ENCODE measurements at places on chromosomes 11 and 22.

DNA sequence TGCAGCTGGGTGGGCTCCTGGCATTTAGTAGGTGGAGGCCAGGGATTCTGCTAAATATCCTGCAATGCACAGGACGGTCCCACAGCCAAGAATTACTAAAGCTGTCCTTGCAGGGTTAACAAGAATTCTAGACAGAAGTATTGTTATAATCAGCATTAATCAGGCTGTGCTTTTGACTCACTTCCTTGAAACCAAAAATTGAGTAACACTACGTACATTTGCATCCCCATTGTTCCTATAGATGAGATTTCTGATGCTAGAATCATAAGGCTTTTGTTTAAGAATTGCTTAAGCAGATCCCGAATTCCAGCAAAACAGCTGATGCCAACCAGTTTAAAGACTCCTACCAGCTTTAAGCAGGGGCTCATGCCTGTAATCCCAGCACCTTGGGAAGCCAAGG is 11.4 kb downstream of the SLC6A5 start:
- DNase-seq = no peak

DNA sequence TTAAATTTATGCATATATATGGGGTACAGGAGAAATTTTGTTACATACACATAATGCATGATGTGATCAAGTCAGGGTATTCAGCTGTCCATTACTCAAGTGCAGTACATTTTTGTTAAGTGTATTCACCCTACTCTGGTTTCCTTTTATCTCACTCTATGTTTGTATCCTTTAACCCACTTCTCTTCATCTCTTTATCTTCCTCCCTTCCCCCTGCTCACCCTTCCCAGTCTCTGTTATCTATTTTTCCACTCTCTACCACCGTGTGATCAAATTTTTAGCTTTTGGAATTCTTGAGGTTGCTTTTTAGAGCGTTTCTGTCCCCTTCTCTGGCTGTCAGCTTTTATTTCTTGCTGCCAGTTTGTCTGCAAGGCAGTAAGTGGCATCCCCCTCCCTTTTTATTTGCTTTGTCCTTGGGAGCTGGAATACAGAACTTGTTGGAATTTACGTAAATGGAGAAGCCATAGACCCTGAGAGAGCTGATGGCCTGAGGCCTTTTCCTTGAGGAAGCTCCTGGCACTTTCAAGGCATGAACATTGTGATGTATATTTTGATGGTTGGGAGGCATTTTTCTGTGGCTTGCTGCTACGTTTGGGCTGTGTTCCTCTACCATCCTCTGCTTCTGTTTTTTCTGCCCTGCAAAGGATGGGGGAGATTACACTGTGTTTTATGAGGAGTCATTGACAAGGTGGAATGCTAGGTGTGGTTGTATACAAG is 148.6 kb downstream of the LDLRAD3 start:
- DNase-seq = no peak

DNA sequence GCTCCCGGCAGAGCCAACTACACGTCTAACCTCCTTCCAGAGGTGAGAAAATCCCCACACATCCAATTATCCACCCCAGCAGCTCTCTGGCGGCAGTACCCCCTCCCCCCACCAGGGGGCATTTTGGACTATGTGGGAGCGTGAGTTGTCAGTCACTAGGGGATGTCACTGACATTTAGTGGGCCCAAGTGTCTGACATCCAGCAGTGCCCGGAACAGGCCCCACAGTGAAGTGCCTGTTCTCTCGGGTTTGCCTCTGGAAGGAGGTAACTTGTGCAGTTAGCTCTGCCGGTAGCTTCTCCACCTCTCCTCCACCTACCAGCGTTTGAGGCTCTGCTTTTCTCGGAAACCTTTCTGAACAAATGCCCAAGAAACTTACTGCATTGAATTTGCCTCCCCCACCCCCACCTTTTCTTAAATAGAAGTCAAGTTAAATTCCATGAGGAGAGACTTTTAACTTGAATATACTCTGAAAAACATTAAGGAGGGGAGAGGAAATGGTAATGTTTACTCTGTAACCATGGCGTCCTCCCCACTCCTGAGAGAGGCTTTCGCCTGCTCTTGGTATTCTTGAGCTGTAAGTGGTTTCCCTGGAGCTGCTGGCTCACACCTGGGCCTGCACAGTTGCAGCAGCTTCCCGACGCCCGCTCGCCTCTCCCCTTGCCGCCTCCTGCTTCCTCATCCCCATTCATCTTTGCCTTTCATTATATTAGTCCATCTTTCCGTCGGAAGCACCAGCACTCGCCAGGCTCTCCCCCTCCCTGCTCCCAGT is 112.8 kb downstream of the WNT7B start:
- peak; percentile 50 for DNase-seq

- no peak for DNase-seq
Measured at GRCh38 chr11:79610678-79611077, 169.8 kb upstream of the TENM4 start.

DNA sequence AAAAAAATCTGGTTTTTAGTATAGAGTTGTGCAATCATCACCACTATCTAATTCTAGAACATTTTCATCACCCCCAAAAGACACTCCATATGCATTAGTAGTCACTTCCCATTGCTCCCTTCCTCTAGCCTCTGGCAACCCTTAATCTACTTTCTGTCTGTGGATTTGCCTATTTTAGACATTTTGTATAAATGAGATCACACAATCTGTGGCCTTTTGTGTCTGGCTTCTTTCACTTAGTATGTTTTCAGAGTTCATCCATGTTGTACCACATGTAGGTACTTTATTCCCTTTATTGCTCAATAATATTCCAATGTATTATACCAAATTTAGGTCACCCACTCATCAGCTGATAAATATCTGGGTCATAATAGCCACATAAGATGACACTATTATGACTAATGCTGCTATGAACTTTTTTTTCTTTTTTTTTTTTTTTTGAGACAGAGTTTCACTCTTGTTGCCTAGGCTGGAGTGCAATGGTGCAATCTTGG is 67.5 kb upstream of the SCUBE2 start:
- DNase-seq = no peak

DNA sequence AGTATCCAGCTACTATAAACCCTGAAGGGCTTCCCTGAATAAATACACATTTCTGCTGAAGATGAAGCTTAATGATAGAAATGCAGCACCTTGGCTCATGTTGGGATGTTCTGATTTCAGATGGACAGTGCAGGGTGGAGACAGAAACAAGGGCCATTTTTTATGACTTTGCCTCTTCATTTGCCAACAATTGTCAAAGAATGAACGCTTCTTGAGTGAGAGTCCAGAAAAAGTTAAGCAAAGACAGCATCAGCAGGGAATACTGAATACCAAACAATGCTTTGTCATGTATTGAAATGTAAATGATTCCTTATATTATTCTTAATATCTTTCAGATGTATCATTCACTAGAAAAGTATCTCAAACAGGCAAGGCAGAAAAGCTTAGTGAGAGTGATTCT is 84.9 kb downstream of the TRPC6 start:
- no peak for DNase-seq

- DNase-seq = no peak
Measured at GRCh38 chr11:67032830-67033551, 10.1 kb downstream of the SYT12 start.

- DNase-seq = no peak
Measured at GRCh38 chr22:37122598-37123180, 13.2 kb upstream of the TMPRSS6 start.

DNA sequence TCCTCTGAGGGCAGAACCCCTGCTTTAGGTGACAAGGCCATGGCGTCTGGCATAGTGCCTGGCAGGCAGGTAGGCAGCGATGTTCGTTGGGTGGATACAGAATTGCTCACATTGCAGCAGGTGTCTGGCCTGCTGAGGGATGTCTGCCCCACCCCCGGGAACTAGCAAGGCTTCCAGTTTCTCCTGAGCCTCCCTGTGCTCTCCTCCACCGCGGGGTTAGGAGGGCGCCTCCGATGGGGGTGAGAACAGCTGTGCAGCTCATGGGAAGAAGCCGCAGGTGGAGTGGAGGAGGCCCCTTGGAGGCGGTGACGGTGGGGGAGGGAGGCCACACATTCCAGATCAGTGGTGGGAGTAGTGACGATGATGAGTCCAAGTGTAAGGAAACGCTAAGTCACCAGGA is 48.3 kb upstream of the JAM3 start:
- no peak for DNase-seq

- no peak for DNase-seq
Measured at GRCh38 chr11:85685820-85686459, at the start of gene CCDC89. TSS of gene CCDC89 (minus strand) at chr11:85686195. CDS start at chr11:85686130, 65 bp downstream.

DNA sequence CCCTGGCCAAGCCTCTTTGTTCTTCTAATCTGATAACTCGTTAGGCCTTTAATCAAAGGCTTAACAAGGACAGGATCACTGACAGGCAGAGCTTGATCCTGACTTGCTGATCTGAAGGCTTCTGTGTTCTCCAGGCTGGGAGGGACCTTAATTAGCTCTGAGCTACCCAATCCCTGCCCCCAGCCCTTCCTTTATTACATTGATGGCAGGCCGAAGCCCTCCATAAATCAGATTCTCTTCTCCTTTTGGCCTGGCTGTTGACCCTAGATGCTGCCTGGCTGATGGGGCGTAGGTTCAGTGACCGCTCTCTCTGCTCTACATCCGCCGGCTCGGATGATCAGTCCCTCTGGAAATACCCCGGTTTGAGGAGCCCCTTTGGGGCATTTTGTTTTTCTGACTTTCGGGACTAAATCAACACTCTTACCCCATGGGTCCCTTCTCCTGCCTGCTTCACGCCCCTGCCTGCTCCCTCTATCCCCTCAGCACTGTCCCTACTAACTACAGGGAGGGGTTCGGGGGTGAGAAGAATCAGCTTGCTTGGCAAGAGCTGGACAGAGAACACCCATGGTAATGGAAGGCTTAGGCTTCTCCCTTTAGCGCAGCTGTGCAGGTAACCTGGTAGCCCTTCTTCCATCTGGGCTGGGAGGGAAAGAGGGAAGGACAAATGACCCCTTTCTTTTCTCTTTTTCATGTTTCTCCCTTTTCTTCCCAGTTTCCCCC is 10.0 kb upstream of the RRM1 start:
- no peak for DNase-seq

GRCh38 chr11:35373284-35373933 is 45.9 kb downstream of the SLC1A2 start:
- DNase-seq = no peak

GRCh38 chr11:130431801-130432200 is 3.4 kb upstream of the ADAMTS8 start:
- DNase-seq = no peak

GRCh38 chr22:39703091-39703490 is 132.5 kb downstream of the CACNA1I start:
- no peak for DNase-seq

- peak; percentile 59 for DNase-seq
Measured at GRCh38 chr11:124920870-124921609, 2.0 kb downstream of the HEPN1 start.

DNA sequence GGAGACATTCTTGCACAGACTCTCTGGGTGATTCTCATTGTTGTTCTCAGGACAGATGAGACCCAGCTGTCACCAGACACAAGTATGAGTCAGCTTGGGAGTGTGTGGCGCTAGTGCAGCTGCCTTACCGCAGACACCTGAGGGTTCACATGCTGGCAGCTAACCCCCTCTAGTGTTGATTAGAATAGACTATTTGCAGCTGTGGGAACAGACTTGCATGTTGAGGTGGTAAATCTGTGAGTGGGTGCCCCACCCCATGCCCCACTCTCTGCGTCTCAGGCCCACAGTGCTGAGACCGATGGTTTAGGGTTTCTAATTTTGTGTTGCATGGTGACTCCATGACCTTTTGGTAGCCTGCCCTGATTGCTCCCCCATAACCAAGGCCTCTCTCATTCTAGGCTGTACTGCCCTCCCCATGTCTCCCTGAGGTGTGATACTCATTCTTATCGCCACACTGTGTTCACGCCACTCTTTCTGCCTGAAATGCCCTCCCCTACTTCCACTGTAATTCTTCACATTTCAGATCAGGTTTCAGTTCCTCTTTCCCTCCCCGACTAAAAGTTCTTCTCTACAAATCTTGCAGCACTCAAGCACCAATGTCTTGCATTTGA is 73.7 kb upstream of the KIRREL3 start:
- no peak for DNase-seq

DNA sequence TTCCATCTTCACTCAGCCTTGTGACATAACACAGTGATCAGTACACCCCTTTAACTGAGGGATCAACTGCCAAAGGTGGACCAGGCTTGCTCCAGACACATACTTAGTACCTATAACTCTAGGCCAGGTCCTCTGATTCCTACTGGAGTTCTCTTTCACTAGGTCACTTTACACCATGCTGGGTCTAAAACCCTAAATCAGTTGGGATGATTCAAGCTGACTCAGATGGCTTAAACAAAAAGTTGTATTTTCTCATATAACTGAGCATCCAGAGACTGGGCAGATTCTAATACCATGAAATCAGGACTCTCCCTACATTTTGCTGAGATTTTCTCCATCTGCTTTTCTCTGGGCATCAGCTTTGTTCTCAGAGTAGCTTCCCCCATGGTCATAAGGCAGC is 26.0 kb upstream of the FLI1 start:
- no peak for DNase-seq

GRCh38 chr11:73866095-73866579 is 10.5 kb downstream of the COA4 start:
- no peak for DNase-seq

DNA sequence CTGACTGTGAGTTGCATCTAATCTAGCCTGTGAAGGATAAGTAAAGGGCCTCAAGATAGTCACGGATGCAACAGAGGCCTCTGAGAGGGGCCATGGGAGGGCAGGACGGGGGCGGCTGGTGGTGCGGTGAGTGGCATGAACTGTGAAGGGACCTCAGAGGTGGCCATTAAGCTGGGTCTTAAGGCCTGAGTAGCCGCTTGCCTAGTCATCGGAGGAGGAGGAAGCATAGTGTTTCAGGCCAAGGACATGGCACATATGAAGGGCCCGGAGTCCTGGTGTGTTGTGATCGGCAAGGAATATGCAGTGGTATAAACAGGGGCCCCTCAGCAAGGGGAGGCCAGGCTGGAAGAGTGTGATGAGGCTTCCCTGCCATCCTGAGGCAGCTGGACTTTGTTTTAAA is 51.8 kb downstream of the TRIOBP start:
- DNase-seq = no peak

Data from stimulated activated CD8-positive, alpha-beta memory T cell treated with anti-CD3 and anti-CD28 coated beads, Interleukin-4, amount 100 ng/mL, for 1 hour (primary cell).